ENCODE measurements at places on chromosomes 6 and 20. TPM values are rescaled to one million over a fixed set of nuclear protein-coding genes. Genes with fewer than 3 reads are reported as not detected.

DNA sequence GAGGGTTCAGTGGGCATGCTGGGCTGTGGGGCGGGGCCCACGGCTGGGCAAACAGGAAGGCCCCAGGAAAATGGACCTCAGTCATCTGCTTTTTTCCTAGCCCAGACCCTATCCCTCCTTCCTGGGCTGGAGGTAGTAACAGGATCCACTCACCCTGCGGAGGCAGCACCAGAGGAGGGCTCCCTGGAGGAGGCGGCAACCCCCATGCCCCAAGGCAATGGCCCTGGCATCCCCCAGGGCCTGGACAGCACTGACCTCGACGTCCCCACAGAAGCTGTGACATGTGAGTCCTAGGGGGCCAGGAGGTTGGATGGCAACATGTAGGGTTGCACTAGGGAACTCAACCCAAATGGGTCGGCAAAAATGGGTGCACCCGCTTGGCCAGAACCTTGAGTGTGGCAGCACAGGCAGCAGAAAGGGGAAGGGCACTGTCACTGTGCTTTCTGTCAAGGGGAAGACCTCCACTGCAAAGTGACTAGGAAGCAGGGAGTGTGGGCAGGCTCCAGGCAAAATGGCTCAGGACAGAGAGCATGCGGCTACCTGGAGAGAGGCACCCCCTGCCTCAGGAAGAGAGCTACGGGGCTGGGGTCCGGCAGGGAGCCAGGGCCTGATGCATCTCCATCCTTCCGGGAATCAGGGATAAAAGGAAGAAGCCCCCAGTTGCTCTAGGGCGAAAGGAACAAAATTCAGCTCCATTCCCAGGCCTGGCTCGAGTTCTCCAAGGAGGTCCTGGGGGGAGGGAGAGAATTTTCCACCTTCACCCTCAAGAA, 7.9 kb downstream of the MDFI start:
- no peak for DNase-seq

GRCh38 chr20:22511943-22512910, 72.1 kb downstream of the FOXA2 start:
- no peak for DNase-seq

DNA sequence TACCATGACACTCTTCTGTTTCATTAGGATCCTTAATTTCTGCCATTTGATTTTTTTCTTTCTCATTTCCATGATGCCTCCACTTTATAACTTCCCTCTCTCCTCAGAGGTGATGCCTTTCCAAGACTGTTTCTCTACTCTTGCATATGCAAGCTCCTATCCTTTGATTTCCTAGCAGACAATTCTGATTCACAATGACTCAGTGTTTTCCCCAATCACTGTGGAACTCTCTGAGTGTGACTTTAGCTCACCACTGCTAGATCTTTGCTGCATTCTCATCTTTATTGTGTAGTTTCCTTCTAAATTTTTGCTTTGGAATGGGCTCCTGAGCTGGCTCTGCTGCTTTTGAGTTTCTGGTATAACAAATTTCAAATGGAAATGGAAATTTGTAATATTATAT, 184.9 kb downstream of the TINAG start:
- DNase-seq: no peak

- DNase-seq: no peak
These were observed 38.8 kb downstream of the SESN1 start for GRCh38 chr6:109055771-109056235.

DNA sequence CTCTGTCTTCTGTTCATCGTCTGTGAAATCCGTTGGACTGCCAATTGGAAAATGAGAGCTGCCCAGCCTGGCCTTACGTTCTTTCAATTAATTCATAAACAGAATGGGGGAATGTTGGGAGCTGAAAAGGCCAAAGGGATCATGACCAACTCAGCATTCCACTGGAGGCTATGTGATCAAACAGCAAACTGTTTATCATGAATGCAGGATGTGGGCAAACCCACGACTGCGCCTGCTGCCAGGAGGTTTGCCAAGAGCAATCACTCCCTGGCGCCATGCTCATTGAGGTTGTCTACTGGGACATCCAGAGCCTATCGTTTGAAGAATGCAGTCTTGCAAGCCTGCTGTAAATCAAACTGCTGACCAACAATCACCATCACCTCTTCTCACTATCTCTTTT, 9.3 kb upstream of the FKBP1A start:
- DNase-seq: no peak

The PLN gene
- total RNA-seq: 0.82 TPM

The DNAH8 gene
- under 0.01 TPM for total RNA-seq
